Smooth muscle cell of the coronary artery (primary cell): ENCODE measurements at places on chromosomes 13 and 19. TPM values are rescaled to one million over a fixed set of nuclear protein-coding genes. Genes with fewer than 3 reads are reported as not detected.

The NCR1 gene
- not detected in 2 replicates for total RNA-seq

The KL gene
- 0.12 and 0.15 TPM in 2 replicates for total RNA-seq

The UBE2L5 gene
- 0.08 TPM in 1 of 2 replicates, not detected in the other for total RNA-seq

The LILRA6 gene
- not detected in 2 replicates for total RNA-seq

The CCNA1 gene
- total RNA-seq = 0.12 and 26.2 TPM in 2 replicates

The LGALS14 gene
- 0.08 TPM in 1 of 2 replicates, not detected in the other for total RNA-seq

The CPAMD8 gene
- total RNA-seq = 0.12 and 0.45 TPM in 2 replicates

The FUT1 gene
- under 0.01 and 0.68 TPM in 2 replicates for total RNA-seq

The SUGP2 gene
- total RNA-seq = 15.3 and 25.8 TPM in 2 replicates

The DBP gene
- 2.8 and 8.1 TPM in 2 replicates for total RNA-seq

The OSCAR gene
- total RNA-seq = 0.12 and 1.2 TPM in 2 replicates

The SOX1 gene
- not detected in 2 replicates for total RNA-seq

The NUFIP1 gene
- 0.94 and 1.8 TPM in 2 replicates for total RNA-seq

The GPC5 gene
- 0.12 TPM in 1 of 2 replicates, not detected in the other for total RNA-seq

The EGLN2 gene
- total RNA-seq = 79.9 and 112 TPM in 2 replicates

The NXNL1 gene
- not detected in 2 replicates for total RNA-seq

The PABPC3 gene
- total RNA-seq = 0.08 and 0.12 TPM in 2 replicates

The TRPM4 gene
- total RNA-seq = 7.5 and 10.6 TPM in 2 replicates

The R3HDM4 gene
- total RNA-seq = 6.8 and 24.8 TPM in 2 replicates

The SLC15A1 gene
- not detected in 2 replicates for total RNA-seq

The SPC24 gene
- total RNA-seq = 14.9 and 31.8 TPM in 2 replicates

The LGALS4 gene
- total RNA-seq = not detected in 2 replicates

The U2AF2 gene
- total RNA-seq = 82.3 and 109 TPM in 2 replicates

The FUT2 gene
- total RNA-seq = not detected in 2 replicates

The ZNF554 gene
- 3.2 and 3.3 TPM in 2 replicates for total RNA-seq

The ZNF506 gene
- 7.6 and 7.8 TPM in 2 replicates for total RNA-seq

The SPACA4 gene
- not detected in 2 replicates for total RNA-seq

The CGB3 gene
- not detected in 2 replicates for total RNA-seq

The DACH1 gene
- total RNA-seq = under 0.01 and 1.8 TPM in 2 replicates

The RNF225 gene
- 0.15 TPM in 1 of 2 replicates, not detected in the other for total RNA-seq

The APOC4 gene
- total RNA-seq = not detected in 2 replicates

The RXFP2 gene
- total RNA-seq = not detected in 2 replicates

The CABP5 gene
- not detected in 2 replicates for total RNA-seq

The PTPRH gene
- 2.5 and 3.9 TPM in 2 replicates for total RNA-seq

The KCNN1 gene
- not detected in 2 replicates for total RNA-seq

The SOHLH2 gene
- total RNA-seq = 0.12 and 0.38 TPM in 2 replicates

The CCDC8 gene
- 11.9 and 26.2 TPM in 2 replicates for total RNA-seq

The HIPK4 gene
- under 0.01 and 0.08 TPM in 2 replicates for total RNA-seq

The RDH8 gene
- total RNA-seq = not detected in 2 replicates

The WBP4 gene
- total RNA-seq = 5.4 and 6.2 TPM in 2 replicates

The ADGRE3 gene
- not detected in 2 replicates for total RNA-seq

The PRR22 gene
- 0.08 TPM in 1 of 2 replicates, not detected in the other for total RNA-seq

The ZNF426 gene
- 14.6 and 16.7 TPM in 2 replicates for total RNA-seq

The STARD13 gene
- total RNA-seq = 17.0 and 17.4 TPM in 2 replicates

The JSRP1 gene
- not detected in 2 replicates for total RNA-seq

The MAG gene
- total RNA-seq = 2.0 TPM in 1 of 2 replicates, not detected in the other

The MRPS12 gene
- 20.0 and 42.7 TPM in 2 replicates for total RNA-seq

The ZGLP1 gene
- total RNA-seq = 0.23 and 0.30 TPM in 2 replicates

The CEBPA gene
- total RNA-seq = 0.12 TPM in 1 of 2 replicates, not detected in the other

The ZNF256 gene
- 4.3 and 6.0 TPM in 2 replicates for total RNA-seq

The ZNF296 gene
- total RNA-seq = not detected in 2 replicates

The ZNF418 gene
- total RNA-seq = 5.1 and 12.8 TPM in 2 replicates

The REEP6 gene
- 1.3 and 2.2 TPM in 2 replicates for total RNA-seq
